SJCRH30 (cell line): ENCODE measurements at places on chromosomes 5 and 9. TPM values are rescaled to one million over a fixed set of nuclear protein-coding genes. Genes with fewer than 3 reads are reported as not detected.

The CTXN3 gene
- total RNA-seq = not detected in 2 replicates

The RUSC2 gene
- 5.3 and 5.6 TPM in 2 replicates for total RNA-seq

The SLC36A3 gene
- not detected in 2 replicates for total RNA-seq

The ZFP2 gene
- total RNA-seq = 0.23 and 0.28 TPM in 2 replicates

The STOML2 gene
- total RNA-seq = 147 and 148 TPM in 2 replicates

The FOXD4L4 gene
- total RNA-seq = 0.53 and 0.59 TPM in 2 replicates

The WASHC1 gene
- total RNA-seq = 4.4 and 6.2 TPM in 2 replicates

The STPG3 gene
- total RNA-seq = not detected in 2 replicates

The AUH gene
- 14.6 and 16.5 TPM in 2 replicates for total RNA-seq

The ORM2 gene
- total RNA-seq = not detected in 2 replicates

The LHX6 gene
- 6.1 and 6.3 TPM in 2 replicates for total RNA-seq

The MARCHF3 gene
- 35.0 and 40.8 TPM in 2 replicates for total RNA-seq

The LCNL1 gene
- not detected in 2 replicates for total RNA-seq

The CNTNAP3B gene
- 1.1 and 1.2 TPM in 2 replicates for total RNA-seq

The CCDC192 gene
- not detected in 2 replicates for total RNA-seq

The INSL4 gene
- total RNA-seq = not detected in 2 replicates

The MRPS2 gene
- total RNA-seq = 68.0 and 68.6 TPM in 2 replicates

The BRD9 gene
- total RNA-seq = 16.9 and 19.9 TPM in 2 replicates

The OSMR gene
- total RNA-seq = 0.03 and 0.14 TPM in 2 replicates

The PDE6A gene
- total RNA-seq = 0.28 and 0.47 TPM in 2 replicates

The FAM200C gene
- total RNA-seq = 10.3 and 10.4 TPM in 2 replicates

The SGTB gene
- 15.2 and 15.3 TPM in 2 replicates for total RNA-seq

The PPP3R2 gene
- total RNA-seq = not detected in 2 replicates

The SLC25A2 gene
- total RNA-seq = 0.08 TPM in 1 of 2 replicates, not detected in the other

The NR2F1-AS1 gene
- 11.3 and 12.4 TPM in 2 replicates for total RNA-seq

The LAMC3 gene
- not detected in 2 replicates for total RNA-seq

The TAF11L7 gene
- total RNA-seq = not detected in 2 replicates

The TIMD4 gene
- total RNA-seq = not detected in 2 replicates

The ARL14EPL gene
- total RNA-seq = 0.06 and 0.66 TPM in 2 replicates

The PCDHA6 gene
- 0.10 TPM in 1 of 2 replicates, not detected in the other for total RNA-seq

The SLC4A9 gene
- total RNA-seq = not detected in 2 replicates

The LCN6 gene
- not detected in 2 replicates for total RNA-seq

The RGP1 gene
- total RNA-seq = 14.6 and 16.3 TPM in 2 replicates

The KCNN2 gene
- not detected in 2 replicates for total RNA-seq

The TAF11L5 gene
- total RNA-seq = not detected in 2 replicates

The LECT2 gene
- total RNA-seq = not detected in 2 replicates

The KIF24 gene
- 5.9 and 6.8 TPM in 2 replicates for total RNA-seq

The PAPPA gene
- total RNA-seq = 2.5 and 2.8 TPM in 2 replicates

The IFNB1 gene
- total RNA-seq = not detected in 2 replicates

The NAIP gene
- 6.1 and 9.2 TPM in 2 replicates for total RNA-seq

The SGCD gene
- 5.3 and 5.8 TPM in 2 replicates for total RNA-seq

The IL7R gene
- 0.14 TPM in 1 of 2 replicates, not detected in the other for total RNA-seq

The GBGT1 gene
- total RNA-seq = 1.2 TPM in 2 replicates

The GZMA gene
- total RNA-seq = not detected in 2 replicates

The CLTB gene
- total RNA-seq = 28.3 and 29.6 TPM in 2 replicates

The TSSK1B gene
- 0.08 TPM in 1 of 2 replicates, not detected in the other for total RNA-seq

The PTTG1 gene
- 383 and 394 TPM in 2 replicates for total RNA-seq

The INSYN2B gene
- total RNA-seq = 0.05 and 0.14 TPM in 2 replicates

The PFN3 gene
- not detected in 2 replicates for total RNA-seq
